Osteocyte (in vitro differentiated cells): ENCODE measurements at places on chromosomes 4 and X. TPM values are rescaled to one million over a fixed set of nuclear protein-coding genes. Genes with fewer than 3 reads are reported as not detected.
A peak's percentile ranks its signal among the peaks of the same experiment; 100 is the strongest.

The TGIF2LX gene
- total RNA-seq = not detected in 2 replicates

DNA sequence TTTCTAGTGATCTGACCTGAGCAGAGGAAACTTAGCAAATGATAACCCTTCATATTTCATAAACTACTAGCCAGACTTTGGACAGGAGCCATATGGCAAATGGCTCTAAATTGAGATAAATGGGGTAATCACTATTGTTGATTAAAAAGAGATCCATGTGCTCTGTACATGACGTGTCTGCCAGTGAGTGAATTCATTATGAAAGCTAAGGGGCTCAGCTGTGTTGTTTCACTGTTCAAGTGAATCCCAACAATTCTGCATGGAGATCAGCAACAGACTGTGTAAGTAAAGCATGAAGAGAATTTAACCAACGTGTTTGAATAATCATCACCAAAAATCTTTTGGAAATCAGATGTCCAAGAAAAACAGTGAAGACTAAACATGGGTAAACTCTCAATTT is 9.5 kb upstream of the QRFPR start:
- DNase-seq = no peak

DNA sequence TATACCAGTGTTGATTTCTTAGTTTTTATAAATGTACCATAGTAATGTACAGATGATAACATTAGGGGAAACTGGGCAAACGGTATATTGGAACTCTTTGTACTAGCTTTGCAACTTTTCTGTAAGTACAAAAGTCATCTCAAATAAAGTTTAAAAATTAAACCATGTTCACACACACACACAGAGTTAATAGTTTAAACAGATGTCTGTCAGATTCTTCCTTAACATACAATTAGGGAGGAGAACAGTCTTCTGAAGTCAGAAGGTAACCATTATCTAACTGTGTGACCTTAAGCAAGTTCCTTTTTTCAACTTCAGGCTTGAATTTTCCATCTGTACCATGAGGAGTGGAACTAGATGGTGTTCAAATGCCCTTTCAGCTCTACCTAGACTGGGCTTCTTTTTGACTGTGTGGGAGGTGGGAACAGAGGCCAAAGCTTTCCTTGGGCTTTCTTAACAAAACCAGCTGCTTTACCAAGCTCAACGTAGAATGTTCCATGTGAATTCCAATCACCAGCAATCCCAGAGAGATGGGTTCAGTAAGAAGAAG is 127.8 kb downstream of the NEXMIF start:
- no peak for DNase-seq

GRCh38 chr4:102392033-102392744 is 46.9 kb upstream of the SLC39A8 start:
- no peak for DNase-seq

GRCh38 chrX:41110801-41111625 is 25.8 kb downstream of the USP9X start:
- no peak for DNase-seq

The C4orf51 gene
- total RNA-seq = not detected in 2 replicates

The FRG2 gene
- total RNA-seq = not detected in 2 replicates

DNA sequence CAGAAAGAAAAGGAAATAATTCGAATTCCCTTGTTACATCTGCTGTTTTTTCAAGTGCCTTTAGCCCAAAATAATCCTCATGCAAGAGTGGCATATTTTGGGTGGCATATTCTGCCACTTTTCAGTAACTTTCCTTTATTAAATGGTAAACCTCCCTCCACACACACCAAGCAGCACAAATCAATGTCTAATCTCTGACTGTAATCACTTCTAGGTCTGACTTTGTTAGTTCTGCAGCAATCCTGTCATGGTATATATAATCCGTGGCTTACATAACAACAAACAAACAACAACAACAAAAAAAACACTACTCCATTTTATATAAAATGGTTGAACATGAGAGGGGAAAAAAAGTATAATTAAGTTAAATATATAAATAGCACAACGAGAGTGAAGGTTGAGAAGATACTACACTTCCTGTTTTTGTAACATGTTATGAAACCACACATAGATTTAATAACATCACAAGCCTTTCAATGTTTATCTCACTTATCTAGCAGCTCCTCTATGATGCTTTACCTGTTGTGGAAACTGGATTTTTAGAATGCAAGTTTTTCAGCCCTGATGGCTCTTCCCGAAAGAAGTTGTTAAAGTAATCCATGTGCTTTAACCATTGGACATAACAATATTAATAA is 715.4 kb downstream of the GRXCR1 start:
- no peak for DNase-seq

DNA sequence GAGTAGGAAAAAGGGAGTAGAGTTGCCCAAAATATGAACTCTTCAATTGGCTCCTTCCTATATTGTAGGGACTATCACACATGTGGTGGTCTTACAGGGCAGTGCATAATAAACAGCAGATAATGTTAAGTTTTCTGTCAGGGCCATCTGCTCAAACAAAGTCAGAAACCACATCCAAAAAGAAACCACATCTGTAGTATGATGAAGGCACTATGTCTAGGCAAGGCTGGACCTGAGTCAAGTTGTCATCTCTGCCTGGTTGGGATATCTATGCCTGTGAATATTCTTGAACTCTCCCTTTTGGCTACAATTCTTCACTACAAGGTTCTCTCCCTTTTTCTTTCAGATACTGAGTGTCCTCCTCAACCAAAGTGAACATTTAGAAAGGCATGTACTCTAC is 109.4 kb upstream of the C1GALT1C1 start:
- no peak for DNase-seq

- DNase-seq = no peak
Observed at GRCh38 chr4:33924239-33924638, 2320.1 kb downstream of the ARAP2 start.

The PLP1 gene
- 0.26 and 0.32 TPM in 2 replicates for total RNA-seq

GRCh38 chr4:23888421-23889319 is 1.2 kb downstream of the PPARGC1A start:
- DNase-seq = no peak

GRCh38 chrX:19512961-19513360 is 2.3 kb downstream of the MAP3K15 start:
- no peak for DNase-seq

DNA sequence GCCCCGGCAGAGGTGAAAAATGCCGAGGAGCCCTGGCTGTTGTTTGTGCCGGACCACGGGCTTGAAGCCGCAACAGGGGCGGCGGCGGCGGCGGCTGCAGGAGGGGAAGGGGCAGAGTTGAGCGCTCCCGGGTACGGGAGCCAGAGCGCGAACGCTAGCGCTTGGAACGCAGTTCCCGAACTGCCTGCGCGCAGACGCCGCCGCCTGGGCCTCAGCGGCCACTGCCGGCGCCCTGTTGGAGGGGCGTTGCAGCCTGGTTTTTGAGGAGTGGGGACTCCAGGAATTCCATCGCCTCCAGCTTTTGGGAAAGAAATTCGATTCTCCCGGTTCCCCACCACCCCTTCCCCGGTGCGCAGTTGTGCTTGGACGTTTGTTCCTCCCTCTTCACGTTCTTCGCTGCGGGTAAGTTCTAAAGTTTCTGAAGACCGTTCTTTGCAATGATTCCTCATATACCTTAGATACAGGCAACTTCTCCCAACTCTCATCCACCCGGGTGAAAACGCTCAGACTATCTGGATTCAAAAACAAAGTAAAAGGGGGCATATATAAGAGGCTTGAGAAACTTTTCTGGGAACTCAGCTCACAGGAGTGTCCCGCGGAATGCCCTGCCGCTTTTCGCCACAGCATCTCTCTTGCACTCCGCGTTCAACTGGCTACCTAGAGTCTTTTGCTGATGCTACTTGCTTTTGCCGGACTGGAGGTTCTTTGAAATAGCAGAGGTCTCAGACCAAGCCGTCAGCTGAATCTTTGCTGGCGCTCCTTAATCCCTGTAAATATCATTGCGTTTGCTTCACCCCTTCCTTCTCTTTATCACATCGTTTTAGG is 1.0 kb downstream of the FAT4 start:
- DNase-seq = peak; percentile 85

The NOX1 gene
- not detected in 2 replicates for total RNA-seq

GRCh38 chr4:122577808-122578781 is 42.8 kb downstream of the IL21 start:
- DNase-seq = no peak

DNA sequence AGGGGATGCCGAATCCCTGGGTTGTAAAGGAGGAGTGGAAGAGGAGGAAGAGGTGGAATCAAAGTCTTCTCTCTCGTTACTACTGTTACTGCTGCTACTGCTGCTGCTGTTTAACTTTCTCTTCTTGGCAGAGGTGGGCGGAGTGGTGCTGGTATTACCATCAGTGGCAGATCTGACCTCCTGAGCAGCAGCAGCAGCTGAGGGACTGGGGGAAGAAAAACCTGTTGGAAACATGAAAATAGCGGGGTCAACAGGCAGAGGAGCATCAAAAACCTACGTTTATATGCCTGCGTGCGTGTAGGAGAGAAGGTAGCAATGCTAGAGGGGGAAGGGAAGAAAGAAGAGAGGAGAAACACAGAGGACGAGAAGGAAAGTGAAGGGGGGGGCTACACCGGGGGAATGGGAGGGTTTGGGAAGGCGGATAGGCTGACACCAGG is 339 bp downstream of the CUL4B start:
- no peak for DNase-seq

DNA sequence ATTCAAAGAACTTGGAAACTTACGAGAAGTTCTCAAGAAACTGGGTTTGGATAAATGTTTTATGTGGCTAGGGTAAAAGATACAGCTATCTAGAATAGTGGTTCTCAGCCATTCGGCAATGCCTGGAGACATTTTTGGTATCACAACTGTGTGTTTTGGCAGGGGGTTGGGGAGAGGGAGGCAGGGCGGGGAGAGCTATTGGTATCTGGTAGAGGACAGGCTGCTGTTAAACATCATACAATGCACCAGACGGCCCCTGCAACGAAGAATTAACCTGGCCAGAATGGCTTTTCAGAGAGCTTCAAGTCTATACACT is 50.8 kb upstream of the MND1 start:
- no peak for DNase-seq

DNA sequence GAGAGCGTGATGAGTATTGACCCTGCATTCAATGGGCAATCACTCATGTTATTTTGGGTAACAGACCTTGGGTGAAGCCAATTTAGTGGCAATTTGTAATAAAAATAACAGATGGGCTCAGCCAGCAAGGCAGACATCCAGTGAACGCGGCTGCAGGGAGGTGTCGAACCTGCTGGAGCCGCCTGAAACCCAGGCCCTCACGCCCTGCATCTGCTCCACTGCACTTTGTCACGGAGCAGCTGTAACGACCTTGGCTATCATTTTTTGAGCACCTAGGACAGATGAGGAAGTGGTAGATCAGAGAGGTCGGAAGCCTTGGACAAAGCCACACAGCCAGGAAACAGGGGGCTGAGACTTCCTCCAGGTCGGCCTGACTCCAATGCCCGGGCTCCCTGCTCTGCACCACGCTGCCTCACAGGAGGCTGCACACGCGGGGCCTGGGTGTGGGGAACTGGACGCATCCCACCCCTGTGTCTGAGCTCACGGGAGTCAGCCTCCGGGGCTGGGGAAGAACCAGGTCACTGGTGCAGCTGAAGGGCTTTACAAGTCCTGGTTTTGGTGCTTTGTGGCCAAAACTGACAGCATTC is 19.4 kb downstream of the HMX1 start:
- DNase-seq = no peak

DNA sequence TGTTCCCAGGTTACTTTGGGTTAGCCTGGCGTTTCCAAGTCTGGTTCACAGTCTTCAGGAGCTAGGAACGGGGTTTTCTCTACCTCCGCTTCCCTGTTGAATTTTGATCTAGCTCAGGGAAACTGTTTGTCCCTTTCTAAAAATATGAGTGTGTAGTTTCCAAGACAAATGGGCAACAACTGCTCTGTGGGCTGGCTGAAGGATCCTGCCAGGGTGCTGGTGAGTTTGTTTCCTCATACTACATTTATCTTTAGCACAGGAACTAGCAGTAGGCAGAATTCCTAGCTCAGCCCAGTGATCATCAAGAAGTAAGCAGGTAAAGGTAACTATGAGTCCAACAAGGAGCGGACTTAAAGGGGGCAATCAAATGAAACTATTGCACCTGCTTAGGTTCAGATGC is 13.3 kb upstream of the FAM47E start:
- DNase-seq = no peak

GRCh38 chr4:141899541-141899940 is 263.2 kb downstream of the IL15 start:
- DNase-seq = no peak

DNA sequence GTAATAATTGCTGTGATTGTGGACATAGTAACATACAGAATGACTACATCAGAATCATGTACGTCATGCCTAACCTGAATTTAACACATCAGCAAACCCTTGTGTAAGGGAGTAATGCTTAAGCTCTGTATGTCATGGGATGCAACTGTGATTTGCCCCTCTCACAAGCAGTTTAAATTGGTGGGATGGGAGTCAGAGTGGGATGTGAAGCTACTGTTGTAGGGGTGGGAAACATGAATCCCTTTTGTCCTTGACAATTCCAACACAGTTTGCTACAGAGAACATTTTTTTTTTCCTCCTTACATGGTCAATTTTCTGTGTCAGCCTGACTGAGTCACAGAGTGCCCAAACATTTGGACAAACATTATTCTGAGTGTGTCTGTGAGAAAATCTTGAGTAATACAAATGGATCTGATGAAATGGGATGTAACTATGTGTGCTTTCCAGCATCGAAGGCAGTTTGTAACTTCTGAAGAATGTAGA is 392.8 kb downstream of the GPM6A start:
- no peak for DNase-seq

The CLGN gene
- not detected in 2 replicates for total RNA-seq

- DNase-seq = no peak
Observed at GRCh38 chr4:156248917-156249316, 295.3 kb upstream of the CTSO start.

DNA sequence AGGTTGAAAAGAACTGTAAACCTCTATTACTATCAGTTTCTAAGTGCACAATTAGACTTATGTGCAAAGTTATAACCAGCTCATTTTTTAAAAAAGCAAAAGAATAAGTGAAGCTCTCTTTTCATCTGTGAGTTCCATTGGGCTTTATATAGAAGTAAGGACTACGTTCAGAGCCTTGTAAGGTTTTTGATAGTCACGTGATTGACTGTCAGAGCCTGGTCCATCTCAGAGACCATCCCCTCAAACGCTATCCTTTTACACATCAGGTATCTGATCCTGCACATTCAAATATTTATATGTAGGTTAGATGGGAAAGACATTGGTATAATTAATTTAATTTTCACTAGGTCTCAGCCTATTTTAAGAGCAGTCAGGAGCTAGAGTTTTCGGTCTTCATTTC is 279.3 kb downstream of the INPP4B start:
- DNase-seq = no peak

- no peak for DNase-seq
Observed at GRCh38 chr4:146308951-146309350, 94.6 kb downstream of the REELD1 start.

The HTATSF1 gene
- 36.6 and 37.8 TPM in 2 replicates for total RNA-seq

DNA sequence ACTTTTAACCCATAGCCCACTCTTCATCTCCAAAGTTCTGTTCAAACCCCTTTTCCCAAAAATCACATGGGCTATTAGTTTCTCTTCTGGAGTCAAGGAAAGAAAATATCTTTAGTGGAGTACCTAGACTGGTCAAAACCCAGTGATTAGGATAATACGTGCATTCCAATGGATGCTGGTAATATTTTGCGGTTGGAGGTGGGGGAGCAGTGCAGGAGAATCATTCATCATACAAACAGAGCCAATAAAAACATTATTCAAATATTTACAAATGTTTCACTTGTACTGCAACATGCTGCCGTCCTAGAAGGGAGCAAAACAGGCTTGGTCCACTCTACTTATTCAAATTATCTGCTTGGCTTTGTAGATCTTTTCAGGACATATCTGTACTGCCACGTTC is 57.2 kb upstream of the RAB9B start:
- DNase-seq = no peak

- DNase-seq = no peak
Observed at GRCh38 chr4:89316931-89317366, 9.3 kb upstream of the GPRIN3 start.
